ENCODE measurements at places on chromosomes 7 and 10.

- DNase-seq = no peak
Measured at GRCh38 chr7:12110425-12110824, 100.7 kb upstream of the TMEM106B start.

DNA sequence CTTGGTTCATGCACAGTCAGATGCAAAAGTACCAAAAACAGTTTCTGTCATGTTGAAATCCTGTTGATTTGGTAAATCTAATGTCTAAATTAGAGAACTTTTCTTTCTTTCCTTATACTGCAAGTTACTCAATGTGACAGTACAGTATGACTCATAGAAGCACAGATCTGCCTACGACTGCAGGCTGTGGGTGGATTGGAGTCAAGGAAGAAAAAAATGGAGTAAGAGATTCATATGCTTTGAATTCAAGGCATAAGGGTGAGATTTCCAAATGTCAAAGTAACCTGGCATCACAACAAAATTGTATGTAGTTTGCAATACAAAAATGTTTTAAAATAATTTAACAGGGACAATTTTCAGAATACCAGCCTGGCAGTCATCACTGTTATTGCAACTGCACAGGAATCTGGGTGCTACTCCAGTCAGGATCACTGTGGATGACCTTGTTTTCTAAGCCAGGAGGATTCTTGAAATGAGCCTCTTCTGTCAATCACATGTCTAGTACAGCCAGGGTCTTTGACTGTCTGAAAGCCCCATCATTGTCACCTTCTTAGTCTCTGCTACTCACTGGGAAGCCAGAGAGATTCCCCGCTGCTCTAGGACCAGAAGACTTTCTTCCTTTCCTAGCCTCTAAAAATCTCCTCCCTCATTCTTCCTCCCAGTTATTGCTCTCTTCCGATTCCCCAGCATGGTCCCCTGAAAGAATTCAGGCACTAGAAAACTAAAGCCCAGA lies 83.6 kb downstream of the CD36 start:
- DNase-seq = no peak

DNA sequence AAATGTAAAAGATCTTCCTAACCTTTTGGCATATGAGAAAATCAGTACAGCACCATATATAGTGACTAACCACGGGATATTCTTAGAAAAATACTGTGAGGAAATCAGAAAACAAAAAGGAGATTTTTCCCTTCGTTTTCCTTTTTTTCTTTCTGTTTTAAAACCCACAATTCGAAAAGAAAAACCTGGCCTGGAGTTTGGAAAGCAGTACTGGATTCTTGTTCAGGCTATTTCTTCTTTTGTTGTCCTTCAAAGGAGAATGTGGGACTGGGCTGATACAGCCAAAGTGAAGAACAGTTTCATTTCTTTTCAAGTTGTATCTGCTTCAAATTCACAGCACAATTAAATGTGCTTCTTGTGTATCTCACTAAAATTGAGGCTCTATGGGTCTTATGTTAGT lies 156.8 kb upstream of the PHYHIPL start:
- no peak for DNase-seq

DNA sequence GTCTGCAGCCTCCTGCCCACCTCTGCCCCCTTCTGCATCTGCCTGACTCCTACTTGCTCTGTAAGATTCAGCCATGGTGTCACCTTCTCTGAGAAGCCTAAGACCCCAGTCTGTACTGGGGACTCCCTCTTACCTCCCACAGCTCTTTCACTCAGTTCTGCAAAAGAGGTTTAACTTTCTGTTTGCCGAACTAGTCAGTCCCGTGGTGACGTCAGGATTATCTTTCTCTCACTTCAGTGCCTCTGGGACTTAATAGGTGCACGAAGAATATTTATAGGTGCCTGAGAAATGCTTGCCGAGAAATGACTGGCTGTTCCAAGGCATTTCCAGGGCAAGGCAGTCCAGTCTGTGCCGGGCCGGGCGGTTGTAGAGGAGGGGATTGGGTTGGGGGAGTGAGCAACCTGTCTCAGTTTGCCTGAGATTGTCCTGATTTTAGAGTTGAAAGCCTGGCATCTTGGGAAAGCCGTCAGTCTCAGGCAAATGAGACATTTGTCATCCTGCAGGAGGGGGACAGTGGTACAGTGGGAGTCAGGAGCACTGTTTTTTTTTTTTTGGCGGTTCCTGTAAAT lies 227.5 kb upstream of the NPVF start:
- no peak for DNase-seq

GRCh38 chr7:47664650-47665195 lies 82.8 kb upstream of the TNS3 start:
- DNase-seq = no peak

GRCh38 chr10:128596906-128597305 lies 470.7 kb upstream of the MKI67 start:
- no peak for DNase-seq

DNA sequence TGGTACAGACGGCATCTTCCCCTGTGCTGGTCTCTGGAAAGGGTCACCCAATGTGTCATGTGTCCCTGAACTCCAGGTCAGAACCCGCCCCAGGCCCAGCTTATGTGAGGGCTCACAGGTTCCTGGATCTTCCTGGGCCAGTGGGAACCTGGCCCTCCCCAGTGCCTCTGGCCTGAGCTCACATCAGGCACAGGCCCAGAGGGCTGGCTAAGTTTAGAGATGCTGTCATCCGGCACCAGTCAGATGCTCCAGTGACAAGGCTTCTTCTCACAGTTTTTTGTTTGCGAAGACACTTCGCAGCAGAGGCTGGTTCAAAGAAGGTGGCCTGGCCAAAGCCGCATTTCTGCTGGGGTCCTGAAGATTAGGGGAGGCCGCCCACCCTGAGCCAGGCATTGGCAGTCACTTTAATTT lies 11.8 kb downstream of the CAMK2B start:
- no peak for DNase-seq

GRCh38 chr10:29820890-29821461 lies 186.2 kb upstream of the SVIL start:
- no peak for DNase-seq

- DNase-seq = no peak
Measured at GRCh38 chr10:132645247-132645530, 107.6 kb downstream of the INPP5A start.

DNA sequence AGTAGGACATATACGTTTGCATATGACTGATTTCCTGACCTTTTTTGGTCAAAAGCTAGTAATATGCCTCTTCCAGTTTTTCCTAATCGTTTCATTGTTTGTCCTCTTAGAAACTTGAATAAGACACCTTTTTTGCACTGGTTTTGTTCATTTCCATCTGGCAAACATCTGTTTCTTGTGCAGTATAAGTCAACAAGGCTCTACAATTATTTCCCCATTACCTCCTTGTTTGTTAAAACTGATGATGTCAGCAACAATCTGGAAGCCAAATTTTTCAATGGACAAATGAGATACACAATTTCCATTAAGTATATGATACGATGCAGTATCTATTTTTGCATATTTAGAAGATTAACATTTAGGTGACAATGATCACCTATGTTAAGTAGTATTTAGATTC lies 148.8 kb downstream of the NRBF2 start:
- no peak for DNase-seq

- DNase-seq = no peak
Measured at GRCh38 chr10:61961278-61961677, 59.8 kb downstream of the ARID5B start.

- DNase-seq = no peak
Measured at GRCh38 chr10:116774728-116775151, 32.4 kb upstream of the HSPA12A start.

DNA sequence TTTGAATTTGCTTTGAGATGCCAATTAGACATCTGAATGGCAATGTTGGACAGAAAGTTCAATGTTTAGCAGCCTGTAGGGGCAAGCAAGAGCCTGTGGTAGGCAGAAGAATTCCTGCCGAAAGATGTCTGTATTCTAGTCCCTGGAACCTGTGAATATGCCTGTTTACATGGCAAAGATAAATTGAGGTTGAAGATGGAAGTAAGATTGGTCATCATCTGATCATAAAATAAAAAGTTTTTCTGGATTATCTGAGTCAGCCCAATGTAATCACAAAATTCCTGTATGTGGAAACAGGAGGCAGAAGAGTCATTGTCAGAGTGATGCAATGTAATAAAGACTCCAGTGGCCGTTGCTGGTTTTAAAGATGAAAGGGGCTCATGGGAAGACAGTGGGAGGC lies 430.5 kb downstream of the MDFIC start:
- no peak for DNase-seq

- no peak for DNase-seq
Measured at GRCh38 chr10:82071231-82071630, 196.2 kb downstream of the NRG3 start.

GRCh38 chr7:43249823-43250145 lies 137.3 kb downstream of the HECW1 start:
- DNase-seq = no peak

GRCh38 chr7:47847207-47847606 lies 101.1 kb downstream of the PKD1L1 start:
- DNase-seq = no peak

GRCh38 chr7:133542209-133542780 lies 289.4 kb downstream of the EXOC4 start:
- no peak for DNase-seq

DNA sequence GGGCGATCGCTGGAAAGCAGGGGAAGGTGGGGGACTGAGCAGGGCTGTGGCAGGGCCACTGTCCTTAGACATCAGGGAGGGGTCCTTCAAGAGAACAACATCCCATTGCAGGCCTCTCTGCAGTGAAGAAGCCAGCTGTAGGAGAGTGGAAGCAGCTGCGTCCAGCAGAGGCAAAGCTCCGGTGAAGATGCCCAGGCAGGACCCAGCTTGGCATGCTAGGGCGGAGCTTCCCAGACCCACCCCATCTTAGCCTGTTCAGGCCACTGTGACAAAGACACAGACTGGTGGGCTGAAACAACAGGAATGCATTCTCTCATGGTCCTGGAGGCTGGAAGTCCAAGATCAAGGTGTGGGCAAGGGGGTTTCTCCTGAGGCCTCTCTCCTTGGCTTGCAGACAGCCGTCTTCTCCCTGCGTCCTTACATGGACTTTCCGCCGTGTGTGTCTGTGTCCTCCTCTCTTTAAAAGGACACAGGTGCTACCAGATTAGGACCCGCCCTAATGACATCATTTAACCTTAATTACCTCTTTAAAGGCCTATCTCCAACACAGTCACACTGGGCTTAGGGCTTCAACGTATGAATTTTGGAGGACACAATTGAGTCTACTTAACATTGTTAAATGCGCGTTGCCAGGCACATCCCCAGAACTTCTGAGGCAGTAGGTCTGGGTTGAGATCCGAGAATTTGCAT lies 178.1 kb upstream of the GRB10 start:
- DNase-seq = no peak

DNA sequence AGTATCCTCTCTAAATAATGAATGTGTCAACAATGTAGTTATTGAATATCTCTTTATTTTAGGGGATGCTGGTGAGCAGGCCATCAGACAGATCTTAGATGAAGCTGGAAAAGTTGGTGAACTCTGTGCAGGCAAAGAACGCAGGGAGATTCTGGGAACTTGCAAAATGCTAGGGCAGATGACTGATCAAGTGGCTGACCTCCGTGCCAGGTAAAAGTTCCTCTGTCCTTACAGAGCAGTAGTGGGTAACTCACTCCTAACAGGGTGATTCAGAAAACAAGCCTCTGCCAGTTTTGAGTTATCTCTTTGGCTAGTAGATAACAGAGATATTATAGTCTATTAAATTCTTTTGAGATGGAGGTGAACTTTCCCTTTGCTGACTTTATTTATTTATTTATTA lies 67.3 kb downstream of the AP3M1 start:
- no peak for DNase-seq

GRCh38 chr10:28541717-28542365 lies 8.9 kb downstream of the WAC start:
- no peak for DNase-seq

GRCh38 chr7:26156451-26157420 lies 4.7 kb downstream of the NFE2L3 start:
- peak; percentile 59 for DNase-seq

GRCh38 chr7:156881679-156882078 lies 11.3 kb downstream of the LMBR1 start:
- DNase-seq = no peak

GRCh38 chr7:27636326-27637006 lies 26.2 kb downstream of the HIBADH start:
- no peak for DNase-seq

- peak; percentile 69 for DNase-seq
Measured at GRCh38 chr7:32942415-32943251, 14.6 kb upstream of the FKBP9 start.

GRCh38 chr7:49885593-49886285 lies 112.3 kb downstream of the VWC2 start:
- no peak for DNase-seq

- no peak for DNase-seq
Measured at GRCh38 chr10:127182161-127182560, 14.2 kb downstream of the INSYN2A start.

DNA sequence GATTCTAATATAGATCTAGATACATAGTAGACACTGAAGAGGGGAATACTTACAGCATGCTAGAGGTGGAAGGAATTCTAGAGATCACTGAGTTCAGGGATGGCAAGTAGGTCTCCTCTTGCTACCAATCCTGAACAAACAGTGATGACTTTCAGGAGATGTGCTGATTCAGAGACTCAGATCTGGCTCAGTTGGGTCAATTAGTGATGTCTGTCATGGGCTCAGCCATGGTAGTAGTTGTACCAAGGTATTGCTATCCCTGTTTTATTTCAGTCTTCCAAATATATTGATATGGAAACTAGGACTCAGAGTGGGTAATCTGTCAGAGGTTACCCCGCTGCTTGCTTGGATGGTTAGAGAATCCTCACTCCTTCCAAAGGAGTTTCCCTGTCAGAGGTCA lies 38.5 kb downstream of the UNC5B start:
- no peak for DNase-seq

- DNase-seq = no peak
Measured at GRCh38 chr10:128704716-128705115, 578.5 kb upstream of the MKI67 start.

GRCh38 chr7:107622429-107622828 lies 38.2 kb upstream of the SLC26A4 start:
- DNase-seq = no peak

Measured in stimulated activated CD4-positive, alpha-beta T cell treated with anti-CD3 and anti-CD28 coated beads, Interleukin-2, amount 100 ng/mL, for 24 hours (primary cell).